HTR-8/SVneo (cell line): ENCODE measurements at places on chromosomes 4 and X.

DNA sequence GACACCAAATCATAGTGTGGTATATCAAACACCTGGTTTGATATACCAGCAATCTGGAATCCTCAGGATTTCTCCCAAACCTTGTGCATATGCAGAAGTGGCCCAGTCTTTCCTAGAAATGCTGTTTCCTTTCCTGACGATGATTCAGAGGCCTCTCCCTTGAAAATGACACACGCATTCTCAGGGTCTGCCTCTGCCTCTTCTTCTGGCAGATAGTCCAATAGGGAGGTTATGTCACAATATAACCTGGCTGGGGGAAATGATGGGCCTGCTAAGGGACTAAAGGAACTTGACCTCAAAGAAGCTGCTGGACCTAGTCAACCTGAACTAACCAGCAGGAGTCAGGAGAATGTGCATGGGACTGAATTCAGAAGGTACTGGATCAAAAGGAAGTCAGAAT lies 435.2 kb downstream of the IDS start:
- DNase-seq = no peak

DNA sequence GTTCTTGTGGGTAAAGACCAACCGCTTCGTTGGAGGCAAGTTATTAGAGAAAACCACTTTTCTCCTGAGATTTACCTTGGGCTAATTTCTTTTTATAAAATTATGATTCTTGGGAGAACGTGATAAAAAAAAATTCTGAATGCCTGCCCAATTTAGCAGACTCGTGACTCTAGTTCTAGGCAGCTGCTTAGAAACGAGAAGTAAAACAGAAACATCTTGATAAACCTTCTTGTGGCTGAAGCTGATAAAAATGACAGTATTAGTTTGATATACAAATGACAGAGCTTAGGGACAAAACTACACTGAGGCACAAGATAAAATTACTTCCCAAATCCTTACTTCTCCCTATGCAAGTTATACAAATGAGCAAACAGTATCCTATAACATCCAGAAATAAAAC lies 458.9 kb upstream of the TEX13C start:
- DNase-seq = no peak

DNA sequence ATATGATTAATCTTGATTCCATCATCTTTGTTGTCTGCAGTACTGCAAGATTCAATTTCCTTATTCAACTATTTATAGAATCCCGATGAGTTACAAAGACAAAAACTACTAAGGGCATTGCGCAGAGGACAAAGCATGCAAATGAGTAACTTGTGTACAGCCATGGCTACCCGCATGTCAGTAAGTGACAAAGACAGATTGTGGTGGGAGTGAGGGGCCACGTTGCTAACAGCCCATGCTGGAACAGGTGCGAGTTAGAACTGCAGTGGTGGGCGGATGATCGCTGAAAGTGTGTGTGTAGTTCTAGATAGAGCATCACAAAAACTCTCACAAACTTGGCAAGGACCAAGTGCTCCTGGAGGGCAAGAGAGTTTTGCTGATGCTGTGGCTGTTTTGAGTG lies 49.5 kb downstream of the ACOX3 start:
- DNase-seq = no peak

DNA sequence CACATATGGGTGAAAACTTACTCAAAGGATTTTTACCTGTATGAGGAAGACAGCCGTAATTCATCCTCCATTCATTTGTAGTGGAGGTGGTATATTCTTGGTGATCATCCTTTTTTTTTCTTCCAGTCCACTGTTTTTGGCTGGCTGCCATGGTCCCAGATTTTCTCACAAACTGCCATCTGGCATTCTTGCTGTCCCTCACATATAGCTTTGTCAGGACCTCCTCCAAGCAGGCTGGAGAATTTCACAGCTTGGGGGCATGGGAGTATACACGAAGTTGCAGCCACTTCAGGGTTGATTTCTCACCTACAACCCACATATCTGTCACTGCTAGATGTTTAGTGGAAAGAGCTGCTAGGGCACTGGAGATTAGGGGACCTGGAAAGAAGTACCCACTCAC lies 401.0 kb downstream of the IL1RAPL1 start:
- no peak for DNase-seq

DNA sequence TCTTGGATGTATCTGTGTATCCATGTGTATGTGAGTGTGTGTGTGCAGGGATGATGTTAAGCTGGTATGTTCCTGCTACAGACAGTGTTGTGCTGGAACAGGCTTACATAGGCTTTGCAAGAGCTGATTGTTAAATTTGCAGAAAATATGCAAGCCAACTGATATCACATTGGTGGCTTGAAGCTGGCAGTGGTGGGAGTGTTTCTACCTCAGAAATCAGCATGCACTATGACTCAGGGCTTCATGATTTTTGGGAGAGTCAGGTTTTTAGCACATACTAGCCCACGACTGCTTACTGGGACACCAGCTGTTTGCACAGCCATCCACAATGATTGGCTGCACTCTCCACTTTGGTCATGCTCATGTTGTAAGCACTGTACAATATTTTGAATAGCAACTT lies 261.8 kb downstream of the DHX15 start:
- no peak for DNase-seq

DNA sequence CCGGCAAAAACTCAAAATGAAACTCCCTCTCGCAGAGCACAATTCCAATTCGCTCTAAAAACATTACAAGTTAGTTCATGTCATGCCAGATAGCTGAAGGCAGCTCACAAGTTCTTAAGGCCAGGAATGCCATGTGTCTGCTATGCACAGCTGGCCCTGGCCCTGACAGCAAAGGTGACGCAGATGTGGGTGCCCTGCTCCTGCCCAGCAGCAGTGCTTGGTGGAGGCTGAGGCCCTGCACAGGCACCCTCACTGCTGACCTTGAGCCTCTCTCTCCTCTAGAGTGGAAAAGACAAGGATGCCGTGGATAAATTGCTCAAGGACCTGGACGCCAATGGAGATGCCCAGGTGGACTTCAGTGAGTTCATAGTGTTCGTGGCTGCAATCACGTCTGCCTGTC lies 2.9 kb downstream of the S100P start:
- no peak for DNase-seq

- no peak for DNase-seq
Measured at GRCh38 chr4:174209341-174209740, 74.1 kb downstream of the FBXO8 start.

DNA sequence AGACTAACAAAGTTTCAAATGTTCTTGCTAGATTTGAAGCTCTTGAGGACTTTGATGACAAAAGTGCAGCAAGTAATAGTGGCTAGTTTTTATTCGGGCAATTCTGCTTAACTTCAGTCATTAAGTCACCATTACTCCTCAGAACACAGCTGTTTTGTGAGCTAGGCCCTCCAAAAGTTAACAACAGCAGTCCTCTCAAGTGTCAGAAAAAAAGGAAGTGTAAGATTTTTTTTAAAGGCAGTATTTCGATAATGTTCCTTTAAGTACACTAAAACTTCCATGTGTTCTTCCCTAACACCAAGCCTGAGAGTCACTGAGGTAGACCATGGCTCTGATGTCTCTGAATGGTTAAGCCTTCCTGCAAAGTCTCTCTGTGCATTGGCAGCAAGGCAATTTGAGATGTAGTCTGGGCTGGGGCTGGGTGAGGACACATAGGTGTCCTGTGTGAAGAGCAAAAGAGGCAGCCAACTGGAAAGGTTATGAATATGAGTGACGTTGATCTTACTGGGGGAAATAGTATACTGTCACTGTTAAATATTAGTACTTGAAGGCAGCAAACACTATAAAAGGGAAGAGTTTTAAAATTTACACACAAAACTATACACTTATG lies 174.0 kb upstream of the MAP3K15 start:
- DNase-seq = no peak

DNA sequence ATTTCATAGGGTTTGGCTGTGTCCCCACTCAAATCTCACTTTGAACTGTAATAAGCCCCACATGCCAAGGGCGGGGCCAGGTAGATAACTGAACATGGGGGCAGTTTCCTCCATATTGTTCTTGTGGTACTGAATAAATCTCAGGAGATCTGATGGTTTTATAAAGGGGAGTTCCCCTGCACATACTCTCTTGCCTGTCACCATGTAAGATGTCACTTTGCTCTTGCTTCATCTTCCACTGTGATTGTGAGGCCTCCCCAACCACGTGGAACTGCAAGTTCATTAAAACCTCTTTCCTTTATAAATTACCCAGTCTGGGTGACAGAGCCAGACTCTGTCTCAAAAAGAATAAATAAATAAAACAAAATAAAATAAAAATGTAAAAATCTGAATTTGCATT lies 95.9 kb downstream of the PDS5A start:
- DNase-seq = no peak

GRCh38 chr4:4831825-4832224 lies 27.6 kb upstream of the MSX1 start:
- no peak for DNase-seq

DNA sequence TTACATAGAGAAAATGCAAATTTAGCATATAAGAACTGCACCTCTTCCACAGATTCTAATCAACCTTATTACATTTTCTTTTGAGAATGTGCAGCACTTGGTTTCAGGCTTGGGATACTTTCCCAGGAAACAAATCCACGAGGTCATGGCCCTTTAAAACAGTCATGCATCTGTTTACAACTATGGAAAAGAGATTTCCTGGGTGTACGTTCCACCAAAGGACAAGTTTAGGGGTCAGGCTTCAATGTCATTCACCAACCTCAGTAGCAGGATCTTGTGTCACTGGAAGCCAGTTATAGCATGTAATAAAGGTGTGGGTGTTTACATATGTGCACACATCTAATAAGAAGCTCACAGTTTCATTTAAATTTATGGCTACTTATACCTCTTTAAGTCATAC lies 30.7 kb downstream of the EREG start:
- DNase-seq = no peak

DNA sequence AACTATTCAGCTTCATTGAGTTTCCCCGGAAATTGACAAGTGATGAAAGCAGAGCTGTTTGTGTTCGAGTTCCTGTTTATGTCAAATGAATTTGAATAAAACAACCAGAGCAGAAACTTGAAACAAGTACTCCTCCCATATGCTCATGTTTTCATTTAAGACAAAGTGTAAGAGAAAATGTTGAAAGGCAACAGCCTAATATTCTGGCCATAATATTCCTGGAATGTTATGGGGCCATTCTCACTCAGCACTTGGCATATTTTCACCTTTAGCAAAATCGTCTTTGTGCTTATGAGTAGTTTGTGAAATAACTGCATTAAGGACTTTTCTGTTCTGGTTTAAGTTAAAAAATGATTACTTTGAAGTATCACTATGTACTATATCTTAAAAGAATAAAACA lies 276.0 kb upstream of the FAT1 start:
- DNase-seq = no peak

DNA sequence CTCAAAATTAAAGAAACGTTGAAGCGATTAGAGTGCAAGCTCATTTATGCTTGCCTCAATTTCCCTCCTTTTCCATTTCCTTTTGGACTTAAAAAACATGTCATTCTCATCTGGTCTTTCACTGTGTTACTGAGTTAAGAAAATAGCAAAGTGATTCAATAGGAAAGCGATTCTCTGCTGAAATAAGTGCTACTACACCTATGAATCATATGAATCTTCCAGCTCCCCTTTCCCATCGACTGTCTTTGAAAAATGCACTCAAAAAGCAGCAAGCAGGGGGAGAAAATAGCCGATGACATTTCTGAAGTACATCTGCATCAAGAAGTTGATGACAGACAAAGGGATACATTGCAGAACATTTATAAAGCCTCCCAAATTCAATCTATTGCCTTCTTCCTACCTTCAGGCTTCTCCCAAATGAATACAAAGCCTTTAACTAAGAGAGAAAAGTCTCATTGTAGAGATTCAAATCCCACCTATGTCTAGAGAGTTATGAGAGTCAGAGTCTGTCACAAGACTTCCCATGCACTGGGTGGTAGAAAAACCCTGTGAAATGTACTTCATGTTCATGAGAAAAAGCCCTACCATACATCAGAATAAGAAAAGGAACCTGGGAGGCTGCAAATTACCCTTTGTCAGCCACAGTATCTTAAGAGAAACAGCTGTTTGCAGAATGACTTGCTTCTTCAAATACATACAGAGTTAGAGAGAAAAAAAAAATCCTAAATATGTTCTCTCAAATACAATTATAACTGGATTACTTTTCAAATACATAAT lies 78.9 kb downstream of the MBNL3 start:
- no peak for DNase-seq

- DNase-seq = no peak
Measured at GRCh38 chr4:6916069-6916586, 6.5 kb downstream of the TBC1D14 start.

- DNase-seq = no peak
Measured at GRCh38 chrX:112734290-112734689, 54.6 kb upstream of the LHFPL1 start.

GRCh38 chrX:151970661-151971060 lies 3.8 kb downstream of the GABRE start:
- DNase-seq = peak; percentile 39

DNA sequence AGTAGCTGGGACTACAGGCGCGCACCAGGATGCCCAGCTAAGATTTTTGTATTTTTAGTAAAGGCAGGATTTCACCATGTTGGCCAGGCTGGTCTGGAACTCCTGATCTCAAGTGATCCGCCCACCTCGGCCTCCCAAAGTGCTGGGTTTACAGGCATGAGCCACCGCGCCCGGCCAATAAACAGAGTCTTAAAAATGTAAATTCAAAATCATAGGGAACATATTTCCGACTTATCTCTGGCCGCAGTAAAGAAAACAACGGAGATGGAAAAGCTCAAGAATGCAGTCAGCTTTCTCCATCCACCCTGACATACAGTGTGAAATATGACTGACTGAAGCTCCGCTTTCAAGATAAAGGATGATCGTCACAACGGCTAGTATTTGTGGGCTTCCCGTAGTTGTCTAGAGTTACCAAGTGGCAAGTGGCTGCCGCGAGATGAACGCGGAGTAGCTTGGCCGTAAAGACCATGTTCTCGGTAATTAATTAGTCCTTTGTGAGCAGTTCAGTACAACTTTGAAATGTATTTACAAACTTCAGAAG lies 495.1 kb upstream of the FAT1 start:
- DNase-seq = no peak

- no peak for DNase-seq
Measured at GRCh38 chr4:186691396-186691795, 32.3 kb downstream of the FAT1 start.

GRCh38 chr4:158492391-158492790 lies 29.3 kb upstream of the RXFP1 start:
- no peak for DNase-seq

- peak; percentile 24 for DNase-seq
Measured at GRCh38 chr4:94412658-94413038, 39.1 kb upstream of the PDLIM5 start.

GRCh38 chr4:157885811-157886210 lies 287.0 kb downstream of the GASK1B start:
- no peak for DNase-seq

- DNase-seq = no peak
Measured at GRCh38 chr4:175339100-175339707, 421.0 kb downstream of the ADAM29 start.

GRCh38 chr4:76074993-76075600 lies 588 bp downstream of the ART3 start:
- DNase-seq = no peak

DNA sequence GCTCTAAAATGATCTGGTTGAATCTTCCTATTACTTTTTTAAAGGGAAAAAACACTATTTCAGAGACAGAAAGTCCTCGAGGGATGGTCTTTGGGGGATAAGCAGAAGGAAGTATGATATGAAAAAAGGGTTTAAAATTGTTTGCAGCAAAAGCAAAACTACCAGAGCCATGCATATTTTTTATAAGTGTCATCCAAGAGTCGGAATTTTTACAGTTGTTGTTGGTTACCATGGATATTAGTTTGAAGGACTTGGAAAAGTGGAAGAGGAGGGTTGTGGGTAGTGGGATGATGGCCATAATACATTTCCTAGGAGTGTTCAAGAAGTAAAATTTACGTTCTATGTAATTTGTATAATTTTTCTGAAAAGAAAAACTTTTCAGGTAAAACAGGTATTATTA lies 134.4 kb downstream of the PCDH7 start:
- no peak for DNase-seq

GRCh38 chr4:139528377-139529005 lies 27.5 kb downstream of the SETD7 start:
- DNase-seq = no peak
